Adrenal gland (tissue), 19 donors: ENCODE measurements at places on chromosomes 6 and 20. TPM values are rescaled to one million over a fixed set of nuclear protein-coding genes. Genes with fewer than 3 reads are reported as not detected.

DNA sequence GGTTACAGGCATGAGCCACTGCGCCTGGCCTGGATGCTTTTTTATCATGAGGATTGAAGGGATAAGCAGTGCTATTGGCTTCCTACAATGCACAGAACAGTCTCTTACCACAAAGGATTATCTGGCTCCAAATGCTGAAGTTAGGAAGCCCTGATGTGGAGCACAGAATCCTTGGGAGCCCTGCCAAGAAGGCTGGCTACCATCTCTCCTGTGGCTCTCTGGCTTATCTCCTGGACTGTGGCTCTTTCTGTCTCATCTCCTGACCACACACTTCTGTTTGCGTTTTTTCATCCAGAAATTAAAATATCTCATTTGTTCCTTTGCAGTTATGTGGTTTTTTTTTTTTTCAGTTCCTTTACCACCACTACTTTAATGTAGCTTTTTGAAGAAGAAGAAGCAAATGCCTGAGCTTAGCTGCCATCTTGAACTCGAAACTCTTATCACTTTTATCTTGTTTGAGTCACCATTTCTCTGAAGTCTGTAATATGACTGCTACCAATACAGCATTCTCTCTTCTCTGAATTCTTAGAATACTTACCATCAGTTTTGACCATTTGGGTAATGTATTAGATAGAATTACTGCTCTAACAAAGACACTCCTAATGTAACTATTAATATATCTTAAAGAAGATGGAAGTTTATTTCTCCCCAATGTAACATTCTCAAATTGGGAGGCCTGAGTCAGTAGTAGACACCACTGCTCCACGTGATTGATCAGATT lies 1044.7 kb downstream of the KIF16B start:
- H3K27me3 ChIP-seq = no peaks in the 10 kb centered on the region
- DNase-seq = peak; percentile 85
- no peak overlapping the region for H3K4me3 ChIP-seq
- H3K4me1 ChIP-seq = no peaks in the 10 kb centered on the region
- H3K36me3 ChIP-seq = no peaks in the 10 kb centered on the region

DNA sequence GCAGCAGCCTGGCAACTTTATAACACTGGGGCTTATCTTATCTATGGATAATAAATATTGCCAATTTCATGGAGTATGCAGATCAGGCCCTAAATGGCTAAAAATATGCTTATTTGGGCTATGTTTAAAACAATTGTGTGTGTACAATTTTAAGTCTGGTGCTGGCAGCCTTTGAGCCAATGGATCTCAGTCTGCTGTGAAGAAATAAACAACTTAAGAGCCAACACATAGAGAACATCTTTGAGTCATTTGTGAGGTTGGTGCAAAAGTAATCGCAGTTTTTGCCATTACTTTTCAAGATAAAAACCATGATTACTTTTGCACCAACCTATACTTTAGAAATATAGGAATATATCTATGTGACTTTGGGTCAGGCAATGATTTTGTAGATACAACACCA lies 129.1 kb upstream of the CARMIL1 start:
- H3K4me1 ChIP-seq = no peaks in the 10 kb centered on the region
- no peaks in the 10 kb centered on the region for H3K36me3 ChIP-seq
- DNase-seq = no peak
- no peak overlapping the region for H3K27ac ChIP-seq

GRCh38 chr6:52515219-52515960 lies 61.5 kb downstream of the TRAM2 start:
- H3K4me1 ChIP-seq = peaks cover 35% of the 10 kb centered on the region
- peaks cover 5% of the 10 kb centered on the region for H3K36me3 ChIP-seq
- H3K27me3 ChIP-seq = no peaks in the 10 kb centered on the region
- H3K27ac ChIP-seq = no peak overlapping the region
- DNase-seq = no peak

Gene BACH2
- total RNA-seq = 0.17 TPM

Gene PAK5
- total RNA-seq = 4.8 TPM
